ENCODE measurements at places on chromosomes 11 and 22.

GRCh38 chr22:40247976-40248375, 70.3 kb downstream of the TNRC6B start:
- DNase-seq: no peak

DNA sequence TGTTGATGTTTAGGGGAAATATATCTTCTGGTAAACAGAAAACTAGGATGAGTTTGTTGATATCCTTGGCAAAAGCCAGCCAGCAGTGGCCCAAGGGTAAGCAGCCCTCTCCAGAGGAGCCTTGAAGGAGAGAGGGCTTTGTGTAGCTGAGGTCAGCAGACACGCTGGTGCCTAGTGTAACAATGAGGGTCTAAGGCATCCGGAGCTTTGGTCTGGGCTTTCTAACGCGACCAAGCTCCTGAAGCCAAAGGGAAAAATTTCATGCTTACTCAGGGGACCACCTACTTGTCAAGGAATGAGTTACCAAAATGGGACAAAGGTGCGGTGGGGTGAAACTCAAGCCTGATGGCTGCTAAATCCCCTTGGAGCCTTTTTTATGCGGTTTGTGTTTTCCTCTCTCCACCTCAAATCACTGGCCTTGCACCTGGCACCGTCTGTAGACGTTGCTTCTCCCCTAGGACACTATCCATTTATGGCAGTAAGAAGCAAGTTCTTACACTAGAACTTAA, 134.9 kb downstream of the DBX1 start:
- DNase-seq: no peak

GRCh38 chr11:120467627-120468026, 43.9 kb upstream of the GRIK4 start:
- peak; percentile 11 for DNase-seq

DNA sequence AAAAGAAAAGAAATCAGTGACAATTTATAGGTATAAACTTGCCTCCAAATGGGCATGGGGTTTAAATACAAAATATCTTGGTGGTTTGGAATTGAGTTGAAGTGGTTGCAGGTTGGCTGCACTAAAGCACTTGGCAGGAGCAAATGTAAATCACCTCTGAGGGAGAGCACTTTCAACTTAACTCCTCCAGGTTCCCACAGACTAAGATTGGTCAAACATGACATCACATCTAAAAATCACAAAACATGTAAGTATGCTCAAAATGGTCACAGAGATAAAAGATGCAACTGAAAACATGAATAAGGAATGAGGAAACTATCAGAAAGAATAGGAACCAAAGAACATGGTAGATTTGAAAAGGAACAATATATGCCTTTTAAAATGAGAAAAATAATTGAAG, 12.3 kb upstream of the SHANK3 start:
- DNase-seq: no peak

DNA sequence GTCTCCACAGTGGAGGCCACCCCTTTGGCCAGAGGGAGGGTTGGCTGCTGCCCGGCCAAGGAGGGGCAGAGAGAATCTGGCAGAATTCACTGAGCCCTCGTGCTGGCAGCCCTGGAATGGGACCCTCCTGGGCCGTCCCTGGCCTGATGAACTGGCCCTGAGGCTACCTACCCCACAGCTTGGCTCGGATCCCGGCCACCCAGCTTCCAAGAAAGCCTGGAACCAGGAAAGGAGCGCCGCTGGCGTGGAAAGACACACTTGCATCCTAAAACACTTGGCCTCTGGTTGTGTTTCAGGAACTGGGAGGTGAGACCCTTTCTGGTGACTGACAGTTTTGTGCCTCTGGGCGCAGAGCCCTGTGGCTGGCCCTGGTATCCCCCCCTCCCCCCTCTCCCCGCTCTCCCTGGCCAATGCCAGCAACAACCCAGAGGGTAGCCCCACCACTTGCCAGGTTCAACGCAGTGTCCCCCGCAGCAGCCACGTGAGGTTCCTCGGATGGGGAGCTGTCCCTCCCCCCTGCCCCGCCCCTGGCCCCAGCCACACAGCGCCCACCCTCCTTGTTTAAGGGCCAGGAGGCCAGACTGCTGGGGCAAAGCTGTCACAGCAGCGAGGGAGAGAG, 693 bp downstream of the NFAM1 start:
- DNase-seq: no peak

DNA sequence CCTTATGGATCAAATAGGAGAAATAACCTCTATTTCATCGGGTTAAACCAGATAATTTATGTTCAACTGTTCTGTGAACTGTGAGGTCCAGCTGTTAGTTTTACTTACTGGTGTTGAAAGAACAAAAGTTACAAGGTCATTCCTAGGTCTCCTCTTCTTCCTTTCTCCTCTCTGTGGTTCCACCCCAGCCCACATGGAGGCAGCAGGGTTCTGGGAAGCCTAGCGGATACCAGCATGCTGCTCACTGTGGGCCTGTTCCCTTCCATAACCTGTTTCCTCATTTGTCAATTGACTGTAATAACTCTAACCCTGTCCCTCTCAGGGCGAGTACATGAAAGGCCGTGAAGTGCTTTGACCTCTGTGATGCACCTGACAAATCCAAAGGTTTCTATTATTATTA, 27.8 kb downstream of the RELT start:
- no peak for DNase-seq

DNA sequence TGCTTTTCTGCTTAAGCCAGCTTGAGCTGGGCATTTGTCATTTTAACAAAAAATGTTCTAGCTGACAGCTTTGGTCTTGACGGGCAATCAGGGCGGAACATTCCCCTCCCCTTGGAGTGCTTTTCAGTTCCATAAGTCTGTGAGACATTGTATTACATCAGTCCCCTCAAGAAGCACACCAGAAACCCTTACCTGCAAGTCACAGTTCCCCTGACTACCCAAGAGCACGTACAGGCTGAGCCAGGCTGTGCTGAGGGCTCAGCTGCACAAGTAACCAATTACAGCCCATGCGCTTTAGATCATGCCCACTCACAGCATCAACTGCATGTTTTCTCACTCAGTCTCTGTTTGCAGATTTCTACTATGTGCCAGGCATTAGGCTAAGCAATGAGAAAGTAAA, 19.1 kb downstream of the HIRA start:
- DNase-seq: no peak

DNA sequence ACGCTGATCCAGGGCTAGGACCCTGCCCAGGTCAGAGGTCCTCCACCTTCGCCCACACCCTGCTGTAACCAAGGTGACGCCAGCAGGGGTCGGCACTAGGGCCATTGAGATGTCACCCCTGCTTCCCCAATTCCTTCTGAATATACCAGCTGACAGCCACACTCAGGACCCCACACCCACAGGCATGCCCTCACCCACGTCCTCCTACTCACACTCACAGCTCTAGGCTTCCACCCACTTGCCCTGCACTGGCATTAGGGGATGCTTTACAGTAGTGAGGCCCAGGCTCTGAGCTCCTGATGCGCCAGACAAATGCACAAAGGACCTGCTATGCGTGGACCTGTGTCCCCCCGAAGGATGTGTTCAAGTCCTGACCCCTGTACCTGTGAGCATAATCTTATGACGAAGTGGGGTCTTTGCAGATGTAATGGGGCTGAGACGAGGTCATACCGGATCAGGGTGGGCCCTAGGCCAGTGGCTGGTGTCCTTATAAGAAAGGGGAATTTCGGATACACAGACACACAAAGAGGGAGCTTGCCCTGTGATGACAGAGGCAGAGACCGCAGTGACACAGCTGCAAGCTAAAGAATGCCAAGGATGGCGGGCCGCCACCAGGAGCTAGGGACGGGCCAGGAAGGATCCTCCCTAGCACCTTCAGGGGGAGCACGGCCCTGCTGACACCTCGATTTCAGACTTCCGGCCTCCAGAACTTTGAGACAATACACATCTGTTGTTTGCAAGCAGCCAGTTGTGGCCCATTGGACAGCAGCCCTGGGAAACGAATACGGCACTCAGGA, 11.2 kb downstream of the WNT11 start:
- no peak for DNase-seq

DNA sequence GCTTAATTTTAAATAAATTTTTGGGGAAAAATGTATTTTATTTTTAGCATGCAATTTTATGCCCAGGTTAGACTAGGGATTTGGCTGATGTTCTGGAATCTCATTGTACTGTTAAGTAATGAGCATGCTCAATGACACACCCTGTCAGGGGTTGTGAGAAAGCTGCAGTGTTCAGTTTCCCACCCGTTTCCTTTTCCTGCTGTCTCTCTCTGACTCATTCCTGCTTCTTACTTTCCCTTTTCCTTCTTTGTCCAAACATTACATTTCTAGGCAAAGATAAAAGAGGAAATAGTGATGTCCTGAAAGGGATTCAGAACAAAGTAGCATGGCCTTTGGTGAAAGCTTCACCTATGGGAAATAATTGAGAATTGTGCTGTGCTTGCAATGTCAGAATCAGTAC, 22.7 kb downstream of the OOSP3 start:
- no peak for DNase-seq

- DNase-seq: no peak
Observed at GRCh38 chr11:37572491-37573171, 974.6 kb upstream of the RAG2 start.

- DNase-seq: no peak
Observed at GRCh38 chr11:131471976-131472375, 101.6 kb downstream of the NTM start.

- no peak for DNase-seq
Observed at GRCh38 chr22:50371101-50371648, 28.0 kb downstream of the PPP6R2 start.

DNA sequence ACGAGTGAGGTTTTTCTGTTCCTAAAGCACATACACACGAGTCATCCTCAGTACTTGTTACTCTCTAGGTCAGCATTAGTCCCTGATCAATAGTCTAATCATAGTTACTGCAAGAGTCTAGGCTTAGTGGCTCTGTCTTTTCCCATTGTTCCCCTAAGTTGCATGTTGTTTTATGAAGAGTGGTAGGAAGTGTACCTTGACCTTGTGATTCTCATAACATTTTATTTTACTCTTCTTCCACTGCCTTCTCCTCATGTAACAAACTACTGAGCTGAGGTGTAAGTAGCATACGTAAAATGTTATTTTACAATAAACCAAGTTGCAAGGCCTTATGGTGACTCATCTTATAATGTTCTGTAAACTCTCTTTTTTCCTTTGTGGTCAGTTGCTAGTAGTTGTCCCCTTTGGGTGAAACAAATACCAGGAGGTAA, 15.0 kb downstream of the METTL15 start:
- no peak for DNase-seq

DNA sequence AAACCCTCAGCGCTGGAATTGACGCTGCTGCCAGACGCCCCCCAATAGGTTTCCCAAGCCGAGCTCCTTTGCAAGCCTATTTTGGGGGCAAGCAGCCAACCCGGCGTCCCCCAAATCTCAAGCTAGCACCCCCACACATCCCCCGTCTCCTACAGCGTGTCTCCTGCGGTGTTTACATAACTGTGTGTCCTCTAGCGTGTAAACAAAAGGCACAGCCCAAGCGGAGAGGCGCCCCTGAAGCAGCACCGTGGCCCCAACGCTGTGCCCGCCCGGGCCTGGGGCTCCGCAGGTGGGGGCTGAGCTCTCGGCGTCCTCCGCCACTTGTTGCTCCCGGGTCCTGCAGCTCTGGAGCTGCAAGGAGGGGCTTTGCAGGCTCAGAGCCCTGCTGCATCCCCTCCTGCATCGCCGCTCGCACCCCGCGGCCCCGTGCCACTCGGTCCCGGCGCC, 1.6 kb downstream of the CADM1 start:
- DNase-seq: no peak

DNA sequence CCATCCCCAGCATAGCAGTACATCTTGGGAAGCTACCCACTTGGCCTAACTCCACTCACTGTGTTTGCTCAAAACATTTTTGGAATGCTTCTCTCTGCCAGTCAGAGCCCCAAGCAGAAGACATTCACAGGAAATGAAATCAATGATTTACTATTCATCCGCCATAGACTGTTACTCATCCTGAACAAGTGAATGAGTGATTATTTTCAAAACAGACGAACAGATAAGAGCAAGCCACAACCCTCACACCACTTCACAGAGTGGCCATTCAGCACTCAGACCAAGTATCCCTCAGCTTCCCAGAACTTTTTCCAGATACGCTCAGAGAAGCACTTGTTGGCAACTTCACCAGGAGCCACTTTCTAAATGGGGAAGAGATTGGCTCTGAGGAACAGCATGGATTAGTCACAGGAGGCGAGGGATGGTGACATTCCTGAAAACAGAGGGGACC, 13.0 kb upstream of the UBASH3B start:
- DNase-seq: no peak

GRCh38 chr11:69484427-69485259, 3.2 kb downstream of the LINC01488 start:
- no peak for DNase-seq

DNA sequence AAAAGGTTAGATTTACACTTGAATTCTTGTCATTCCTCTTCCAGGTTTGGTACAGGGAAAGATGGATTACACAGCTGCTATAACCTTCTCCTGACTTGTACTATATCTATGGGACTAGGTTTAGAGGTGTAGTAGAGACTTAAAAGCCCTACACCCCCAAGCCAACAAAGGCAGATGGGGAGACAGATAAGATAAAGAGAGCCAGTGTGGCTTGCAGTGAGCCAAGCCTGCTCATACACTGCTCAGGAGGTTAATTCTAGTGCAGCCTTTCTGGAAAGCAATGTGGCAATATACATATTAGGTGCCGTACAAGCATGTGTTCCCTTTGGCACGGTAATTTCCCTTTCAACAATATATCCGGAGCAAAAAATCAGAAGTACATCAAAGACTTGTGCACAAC, 10.8 kb downstream of the SIK3 start:
- no peak for DNase-seq

DNA sequence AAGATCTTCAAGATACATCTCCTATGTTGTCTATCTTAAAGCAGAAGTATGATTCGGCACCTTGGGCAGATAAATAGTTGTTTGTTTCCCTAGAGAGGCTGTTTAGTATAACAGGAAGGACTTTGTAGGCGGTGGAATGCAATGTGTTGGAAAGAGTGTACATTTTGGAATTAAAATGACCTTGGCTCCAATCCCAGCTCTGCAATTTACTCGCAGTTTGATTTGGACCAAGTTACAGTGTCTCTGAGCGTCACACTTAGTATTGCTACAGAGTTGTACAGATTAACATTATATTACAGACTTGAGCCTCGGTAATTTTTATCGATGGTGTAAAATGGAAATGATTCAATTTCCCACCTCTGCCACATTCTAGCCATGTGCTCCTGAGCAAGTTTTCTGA, 265.3 kb downstream of the OPCML start:
- no peak for DNase-seq

DNA sequence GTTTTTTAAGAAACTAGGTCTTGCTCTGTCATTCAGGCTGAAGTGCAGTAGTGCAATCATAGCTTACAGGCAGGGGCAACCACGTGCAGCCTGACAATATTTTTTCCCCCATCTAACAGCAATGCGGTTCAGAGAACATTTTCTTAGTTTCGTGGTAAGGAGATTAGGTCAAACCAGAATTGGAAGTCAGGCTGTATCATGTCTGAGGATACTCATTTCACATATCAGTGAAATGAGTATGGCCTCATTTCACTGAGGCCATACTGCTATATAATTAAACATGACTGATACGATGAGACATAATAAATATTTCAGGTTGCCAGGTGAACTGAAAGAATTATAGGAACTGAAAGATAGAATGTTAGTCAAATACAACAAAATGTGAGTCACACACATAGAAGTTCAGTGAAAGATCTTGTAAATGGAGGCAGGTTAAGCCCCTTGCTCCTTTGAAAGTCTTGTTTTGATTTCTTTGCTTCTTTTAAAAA, 32.5 kb upstream of the IZUMO1R start:
- no peak for DNase-seq
